ENCODE measurements at places on chromosomes 12 and 14.

- DNase-seq = peak; percentile 58
Observed at GRCh38 chr14:90398315-90398839, 1.5 kb downstream of the CALM1 start.

DNA sequence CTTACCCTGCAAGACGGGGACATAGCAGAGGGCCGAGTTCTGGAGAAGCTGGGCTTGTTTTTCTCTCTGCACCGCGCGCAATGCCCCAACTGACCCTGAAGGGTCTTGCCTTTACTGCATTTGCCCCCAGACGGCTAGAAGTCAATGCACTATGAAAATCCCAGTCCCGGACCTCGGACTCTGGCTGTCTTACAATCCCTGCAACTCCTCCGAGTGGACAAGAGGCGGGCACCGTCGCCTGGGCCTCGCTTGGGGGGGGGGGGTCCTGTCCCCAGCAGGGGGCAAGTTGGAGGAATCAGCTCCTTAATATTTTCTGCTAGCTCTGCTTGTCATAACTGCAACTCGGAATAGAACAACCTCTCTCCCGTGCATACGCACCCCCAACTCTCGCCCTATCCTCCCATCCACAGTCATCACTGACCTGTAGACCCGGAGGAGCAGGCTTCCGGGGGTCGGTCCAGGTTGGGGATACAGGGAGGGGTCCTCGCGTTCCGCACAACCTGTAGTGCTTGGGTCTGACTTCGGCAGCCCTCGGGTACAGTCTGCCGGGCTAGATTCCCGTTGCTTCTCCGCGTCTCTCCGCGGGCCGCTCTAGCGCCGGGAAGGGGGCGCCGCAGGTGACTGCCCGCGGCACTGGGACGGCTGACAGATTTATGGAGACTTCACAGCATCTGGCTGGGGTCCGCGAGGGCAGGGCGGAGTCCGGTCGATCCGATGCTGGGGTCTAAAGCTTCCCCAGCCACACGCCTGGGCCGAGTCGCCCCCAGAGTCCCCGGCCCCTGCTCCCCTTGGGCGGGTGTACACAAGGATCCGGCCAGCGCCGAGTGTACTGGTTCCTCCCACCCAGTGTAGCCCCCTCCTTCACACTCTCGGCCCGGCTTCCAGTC is 3.3 kb upstream of the PAX9 start:
- DNase-seq = no peak

GRCh38 chr12:105321125-105321524 is 9.4 kb upstream of the C12orf75 start:
- DNase-seq = no peak

GRCh38 chr12:80937391-80938238 is at the start of gene LIN7A:
Gene LIN7A, minus strand, starts transcription at chr12:80937934. Its CDS starts 212 bp downstream, at chr12:80937722.
- no peak for DNase-seq

GRCh38 chr14:27890259-27890658 is 876.3 kb upstream of the FOXG1 start:
- no peak for DNase-seq

GRCh38 chr12:132197581-132198354 is 53.5 kb downstream of the NOC4L start:
- DNase-seq = no peak
